ENCODE measurements at places on chromosomes 16 and 17. TPM values are rescaled to one million over a fixed set of nuclear protein-coding genes. Genes with fewer than 3 reads are reported as not detected.
A peak's percentile ranks its signal among the peaks of the same experiment; 100 is the strongest.

Gene ARHGAP44
- 0.37 TPM for total RNA-seq

GRCh38 chr16:79329166-79329521, 271.4 kb downstream of the MAF start:
- peaks cover 12% of the 10 kb centered on the region for H3K27me3 ChIP-seq
- no peak for DNase-seq
- H3K36me3 ChIP-seq, result no peaks in the 10 kb centered on the region
- H3K4me3 ChIP-seq, result no peak overlapping the region

DNA sequence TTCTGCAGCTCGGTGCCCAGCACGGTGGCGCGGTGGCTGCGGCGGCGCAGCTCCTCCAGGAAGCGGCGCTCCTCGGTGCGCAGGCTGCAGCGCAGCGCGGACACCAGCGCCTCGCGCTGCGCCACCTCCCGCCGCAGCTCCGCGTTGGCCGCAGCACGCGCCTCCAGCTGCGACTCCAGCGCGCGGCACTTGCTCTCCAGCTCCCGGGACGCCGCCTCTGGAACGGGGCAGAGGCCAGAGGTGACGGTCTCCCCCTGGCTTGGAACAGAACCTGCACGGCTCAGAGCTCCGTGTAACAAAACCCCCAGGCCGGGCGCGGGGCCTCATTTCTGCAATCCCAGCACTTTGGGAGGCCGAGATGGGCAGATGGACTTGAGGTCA, 13.2 kb upstream of the CLUH start:
- DNase-seq, result peak; percentile 38
- no peak overlapping the region for H3K4me3 ChIP-seq
- H3K27me3 ChIP-seq, result peaks cover 23% of the 10 kb centered on the region
- peaks cover 7% of the 10 kb centered on the region for H3K4me1 ChIP-seq

- H3K27ac ChIP-seq, result peak overlapping the region; percentile 86
- peaks cover 28% of the 10 kb centered on the region for H3K27me3 ChIP-seq
- no peak for DNase-seq
- H3K4me3 ChIP-seq, result no peak overlapping the region
- H3K4me1 ChIP-seq, result peaks cover 6% of the 10 kb centered on the region
Measured at GRCh38 chr17:41567317-41567716, 4.5 kb downstream of the KRT9 start.

- H3K36me3 ChIP-seq, result no peaks in the 10 kb centered on the region
- H3K4me3 ChIP-seq, result no peak overlapping the region
- DNase-seq, result no peak
- H3K4me1 ChIP-seq, result peaks cover 6% of the 10 kb centered on the region
- no peak overlapping the region for H3K27ac ChIP-seq
Measured at GRCh38 chr17:47275245-47275984, 21.8 kb downstream of the ITGB3 start.

Gene PIRT
- total RNA-seq, result not detected

DNA sequence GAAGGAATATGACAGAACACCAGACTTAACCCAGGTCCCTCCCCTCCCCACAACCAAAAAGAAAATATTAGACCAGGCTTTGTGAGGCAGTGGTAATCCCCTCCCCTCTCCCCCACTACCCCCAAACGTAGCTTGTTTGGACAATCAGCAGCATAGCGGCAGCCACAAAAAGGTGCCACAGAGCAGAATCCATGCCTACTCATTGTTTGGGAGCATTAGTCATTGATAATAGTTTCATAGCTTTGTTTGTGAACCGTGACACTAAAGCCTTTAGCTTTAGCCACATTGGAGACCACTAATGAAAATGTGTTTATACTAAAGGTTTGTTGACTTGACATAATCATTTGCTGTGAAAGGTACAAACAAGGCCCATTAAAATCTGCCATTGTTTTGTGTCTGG, 65.1 kb downstream of the NUP93 start:
- peaks cover 2% of the 10 kb centered on the region for H3K4me1 ChIP-seq
- no peaks in the 10 kb centered on the region for H3K36me3 ChIP-seq
- no peak overlapping the region for H3K4me3 ChIP-seq
- no peak for DNase-seq
